ENCODE measurements at places on chromosomes 7 and 10.

DNA sequence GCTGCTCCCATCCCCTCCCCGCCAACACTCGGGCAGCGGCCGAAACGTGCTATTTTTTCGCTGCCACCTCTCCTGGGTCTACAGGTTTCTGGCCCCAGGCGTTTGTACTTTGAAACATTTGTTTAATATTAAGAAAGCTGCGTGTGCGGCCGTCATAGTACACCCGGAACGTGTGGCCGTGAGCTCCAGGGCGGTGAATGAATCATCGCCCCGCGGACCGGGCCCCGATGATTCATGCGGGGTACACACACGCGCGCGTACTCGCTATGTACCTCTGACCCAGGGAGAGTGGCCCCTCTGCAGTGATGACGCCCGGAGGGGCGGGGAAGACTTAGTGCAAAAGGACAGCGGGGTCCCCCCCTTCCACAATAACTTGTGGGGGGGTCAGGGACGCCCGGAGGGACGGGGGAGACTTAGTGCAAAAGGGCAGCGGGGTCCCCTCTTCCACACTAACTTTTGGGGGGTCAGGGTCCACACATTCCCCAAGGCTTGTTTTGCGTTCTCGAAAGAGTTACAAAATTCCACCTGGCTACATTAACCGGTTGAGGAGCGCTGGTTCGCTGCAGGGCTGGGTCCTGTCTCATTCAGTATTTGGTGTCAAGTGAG, 56.5 kb upstream of the PCGF5 start:
- DNase-seq: peak; percentile 61

- DNase-seq: no peak
Observed at GRCh38 chr7:14698239-14698638, 204.3 kb downstream of the DGKB start.

GRCh38 chr10:43258562-43259212, 8.2 kb downstream of the RASGEF1A start:
- no peak for DNase-seq

GRCh38 chr10:3099291-3100092, 32.1 kb downstream of the PFKP start:
- no peak for DNase-seq

GRCh38 chr10:52229291-52229931, 84.7 kb upstream of the DKK1 start:
- DNase-seq: no peak

Data from bone marrow (tissue), 2 donors.